ENCODE measurements at places on chromosomes 12 and 14.

DNA sequence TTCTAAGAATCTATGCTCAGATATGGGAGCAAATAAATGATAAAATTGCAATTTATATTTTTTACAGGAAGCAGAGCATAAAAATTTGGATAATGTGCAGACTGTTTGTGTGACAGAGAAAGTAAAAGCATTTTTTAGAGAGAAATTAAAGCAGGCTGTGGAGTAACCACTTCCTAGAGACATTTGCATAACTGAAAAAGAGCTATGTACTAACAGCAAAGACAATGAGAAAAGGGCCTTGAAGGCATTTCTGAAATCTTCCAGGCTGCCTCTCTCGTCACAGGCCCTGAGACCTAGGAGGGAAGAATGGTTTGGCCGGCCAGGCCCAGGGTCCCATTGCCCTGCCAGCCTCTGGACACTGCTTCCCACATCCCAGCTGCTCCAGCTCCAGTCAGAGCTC is 247.2 kb downstream of the ALX1 start:
- DNase-seq, result no peak

DNA sequence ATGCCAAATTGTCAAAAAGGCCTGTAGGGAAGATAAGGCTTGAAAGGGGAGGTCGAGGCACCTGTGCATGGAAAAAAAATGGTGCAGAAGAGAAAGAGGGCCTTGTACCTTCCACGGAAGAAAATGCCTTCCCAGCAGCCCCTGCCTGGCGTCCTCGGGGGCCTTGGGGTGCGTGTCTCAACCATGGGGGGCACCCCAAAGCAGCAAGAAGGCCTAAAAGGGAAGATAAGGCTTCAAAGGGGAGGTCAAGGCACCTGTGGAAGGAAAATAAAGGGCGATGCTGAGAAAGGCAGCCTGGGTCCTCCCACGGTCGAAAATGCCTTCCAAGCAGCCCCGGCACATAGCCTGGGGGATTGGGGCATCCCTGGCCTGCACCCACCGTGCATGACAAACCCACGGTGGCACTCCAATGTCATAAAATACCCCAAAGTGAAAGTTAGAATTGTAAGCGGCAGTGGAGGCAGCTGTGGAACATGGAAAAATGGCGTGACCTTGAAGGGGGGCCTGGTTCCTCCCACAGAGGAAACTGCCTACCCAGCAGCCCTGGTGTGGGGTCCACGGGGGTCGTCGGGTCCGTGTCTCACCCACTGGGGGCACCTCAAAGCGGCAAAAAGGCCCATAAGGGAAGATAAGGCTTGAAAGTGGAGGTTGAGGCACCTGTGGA is 275.0 kb downstream of the ALG10 start:
- no peak for DNase-seq

DNA sequence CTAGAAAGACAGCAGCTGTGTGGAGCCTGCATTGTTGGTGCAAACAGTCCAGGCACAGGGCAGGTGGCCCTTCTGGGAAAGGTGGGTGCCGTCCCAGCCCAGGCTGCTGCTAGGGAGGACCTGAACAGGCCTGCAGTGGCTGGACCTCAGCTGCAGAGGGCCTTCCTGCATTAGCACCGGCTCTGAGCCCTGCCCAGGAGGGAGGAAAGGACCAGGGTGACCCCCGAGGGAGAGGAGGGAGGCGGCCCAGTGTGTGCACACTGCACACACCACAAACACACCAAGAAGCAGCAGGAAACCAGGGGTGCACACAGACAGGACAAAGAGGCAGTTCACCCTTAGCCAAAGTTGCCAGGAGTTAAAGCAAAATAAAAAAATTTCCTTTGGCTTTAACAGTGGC is 8.0 kb upstream of the PGAM5 start:
- DNase-seq, result no peak

- no peak for DNase-seq
Observed at GRCh38 chr14:21384494-21384851, 654 bp upstream of the SUPT16H start.

- no peak for DNase-seq
Observed at GRCh38 chr12:108907839-108908351, 28.0 kb downstream of the DAO start.

- DNase-seq, result no peak
Observed at GRCh38 chr12:103314786-103315185, 181.0 kb downstream of the C12orf42 start.

DNA sequence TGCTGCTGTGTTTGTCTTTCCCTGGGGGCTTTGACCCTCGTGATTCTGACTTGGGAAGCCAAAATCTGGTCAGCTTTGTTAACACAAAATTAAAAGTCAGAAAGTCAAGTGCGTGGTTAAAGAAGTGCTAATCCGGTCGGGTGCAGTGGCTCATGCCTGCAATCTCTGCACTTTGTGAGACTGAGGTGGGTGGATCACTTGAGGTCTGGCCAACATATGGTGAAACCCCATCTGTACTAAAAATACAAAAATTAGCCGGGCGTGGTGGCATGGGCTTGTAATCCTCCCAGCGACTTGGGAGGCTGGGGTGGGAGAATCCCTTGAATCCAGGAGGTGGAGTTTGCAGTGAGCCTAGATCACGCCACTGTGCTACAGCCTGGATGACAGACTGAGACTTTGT is 844.6 kb downstream of the VRK1 start:
- no peak for DNase-seq

DNA sequence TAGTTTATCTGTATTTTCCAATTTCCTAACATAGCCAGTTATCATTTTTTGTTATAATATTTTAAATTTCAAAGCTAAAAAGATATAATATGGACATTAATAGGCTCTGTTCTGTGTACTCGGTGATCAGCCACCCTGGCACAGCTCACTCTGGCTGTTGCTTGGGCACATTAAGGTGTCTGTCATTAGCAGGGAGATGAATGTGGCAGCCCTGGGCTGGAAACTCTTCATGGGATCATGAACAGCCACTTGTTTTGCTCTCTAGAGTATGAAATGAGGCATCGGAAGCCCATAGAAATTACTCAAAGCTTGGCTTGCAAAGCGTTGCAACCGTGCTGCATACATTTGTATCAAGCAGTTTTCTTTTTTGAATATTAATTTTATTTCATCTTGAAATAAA is 233.2 kb downstream of the DACT1 start:
- no peak for DNase-seq

- DNase-seq, result no peak
Observed at GRCh38 chr14:74981833-74982232, 20.9 kb upstream of the EIF2B2 start.

DNA sequence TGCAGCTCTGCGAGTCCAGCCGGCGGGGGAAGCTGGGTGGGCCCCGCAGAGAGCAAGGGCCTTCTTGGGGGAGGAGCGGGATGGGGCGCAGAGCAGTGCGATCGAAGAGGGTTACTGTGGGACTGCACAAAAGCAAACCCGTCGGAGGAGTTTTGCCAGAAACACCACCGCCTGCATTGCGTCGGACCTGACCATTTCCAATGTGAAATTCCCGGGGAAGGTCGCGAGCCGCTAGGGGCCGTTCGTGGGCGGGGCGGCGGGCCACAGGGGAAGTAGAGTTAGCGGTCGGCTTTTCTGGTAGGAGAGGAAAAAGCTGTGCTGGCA is 333 bp upstream of the KCNA1 start:
- DNase-seq, result no peak

- no peak for DNase-seq
Observed at GRCh38 chr14:65631040-65631439, 218.5 kb downstream of the FUT8 start.

DNA sequence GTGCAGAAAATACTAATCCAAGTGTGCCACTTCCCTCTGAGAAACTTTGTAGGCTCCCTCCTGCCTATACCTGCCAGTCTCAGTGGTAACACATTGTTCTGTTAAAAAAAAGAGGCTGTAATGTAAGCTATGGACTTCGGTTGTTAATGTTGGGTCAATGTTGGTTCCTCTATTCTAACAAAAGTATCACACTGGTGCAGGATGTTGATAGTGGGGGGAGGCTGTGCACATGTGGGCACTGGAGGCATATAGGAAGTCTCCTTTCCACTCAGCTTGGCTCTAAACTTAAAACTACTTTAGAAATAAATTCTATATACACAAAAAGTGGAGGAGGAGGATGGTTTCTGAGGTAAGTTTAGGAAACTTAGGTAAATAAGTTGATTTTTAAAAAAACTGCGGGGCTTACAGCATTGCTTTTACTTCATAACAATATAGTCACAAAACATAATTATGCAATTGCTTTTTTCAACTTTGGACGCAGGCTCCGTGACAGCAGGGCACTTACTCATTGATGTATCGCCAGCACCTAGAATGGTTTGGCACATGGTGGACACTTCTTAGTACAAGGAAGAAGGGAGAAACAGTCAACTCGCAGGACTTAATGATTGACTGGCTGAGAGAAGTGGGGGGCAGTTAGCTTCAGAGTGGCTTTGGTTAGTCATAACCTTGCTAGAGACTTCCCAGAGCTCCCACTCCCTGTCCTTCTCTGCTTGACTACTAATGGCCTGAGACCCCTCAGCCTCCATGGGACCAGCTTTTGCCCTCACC is 7.9 kb upstream of the NYNRIN start:
- DNase-seq, result no peak

GRCh38 chr12:71636704-71637115 is 26.9 kb downstream of the ZFC3H1 start:
- DNase-seq, result no peak
